H1 (cell line): ENCODE measurements at places on chromosomes 13 and 19.

GRCh38 chr19:50854636-50855410, at the start of gene KLK3:
KLK3 (plus strand) TSS chr19:50854915; CDS start chr19:50854956, 41 bp downstream.
- no peak for DNase-seq

DNA sequence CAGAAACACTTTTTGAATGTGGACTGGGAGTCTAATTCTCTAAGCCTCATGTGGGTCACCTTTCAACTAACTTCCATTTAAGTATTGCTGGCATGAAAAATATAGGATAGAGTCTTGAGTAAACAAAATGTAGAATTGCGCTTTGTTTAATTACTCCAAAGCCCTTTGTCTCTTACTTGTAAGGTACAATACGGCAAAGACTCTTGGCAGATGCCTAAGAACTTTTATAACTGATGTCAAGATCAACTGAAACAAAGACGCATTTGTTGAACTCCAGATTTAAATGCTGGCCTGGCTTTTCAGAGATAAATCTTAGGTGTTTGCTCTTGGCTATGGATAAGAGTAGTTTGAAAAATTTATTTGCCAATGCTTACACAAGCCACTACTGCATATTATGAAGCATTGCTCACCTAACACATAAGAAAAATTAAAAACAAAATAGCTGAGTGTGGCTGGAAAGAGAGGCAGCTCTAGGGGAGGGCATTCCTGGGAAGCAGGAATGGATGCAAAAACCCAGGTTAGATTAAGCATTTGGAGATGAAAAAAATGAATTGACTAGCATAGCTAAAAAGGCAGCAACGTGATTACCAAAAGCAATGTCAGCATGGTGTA, 107.3 kb upstream of the STARD13 start:
- no peak for DNase-seq

- DNase-seq = no peak
Observed at GRCh38 chr19:51220996-51221395, 3.9 kb upstream of the CD33 start.

- no peak for DNase-seq
Observed at GRCh38 chr13:27461940-27462584, 11.7 kb upstream of the MTIF3 start.

DNA sequence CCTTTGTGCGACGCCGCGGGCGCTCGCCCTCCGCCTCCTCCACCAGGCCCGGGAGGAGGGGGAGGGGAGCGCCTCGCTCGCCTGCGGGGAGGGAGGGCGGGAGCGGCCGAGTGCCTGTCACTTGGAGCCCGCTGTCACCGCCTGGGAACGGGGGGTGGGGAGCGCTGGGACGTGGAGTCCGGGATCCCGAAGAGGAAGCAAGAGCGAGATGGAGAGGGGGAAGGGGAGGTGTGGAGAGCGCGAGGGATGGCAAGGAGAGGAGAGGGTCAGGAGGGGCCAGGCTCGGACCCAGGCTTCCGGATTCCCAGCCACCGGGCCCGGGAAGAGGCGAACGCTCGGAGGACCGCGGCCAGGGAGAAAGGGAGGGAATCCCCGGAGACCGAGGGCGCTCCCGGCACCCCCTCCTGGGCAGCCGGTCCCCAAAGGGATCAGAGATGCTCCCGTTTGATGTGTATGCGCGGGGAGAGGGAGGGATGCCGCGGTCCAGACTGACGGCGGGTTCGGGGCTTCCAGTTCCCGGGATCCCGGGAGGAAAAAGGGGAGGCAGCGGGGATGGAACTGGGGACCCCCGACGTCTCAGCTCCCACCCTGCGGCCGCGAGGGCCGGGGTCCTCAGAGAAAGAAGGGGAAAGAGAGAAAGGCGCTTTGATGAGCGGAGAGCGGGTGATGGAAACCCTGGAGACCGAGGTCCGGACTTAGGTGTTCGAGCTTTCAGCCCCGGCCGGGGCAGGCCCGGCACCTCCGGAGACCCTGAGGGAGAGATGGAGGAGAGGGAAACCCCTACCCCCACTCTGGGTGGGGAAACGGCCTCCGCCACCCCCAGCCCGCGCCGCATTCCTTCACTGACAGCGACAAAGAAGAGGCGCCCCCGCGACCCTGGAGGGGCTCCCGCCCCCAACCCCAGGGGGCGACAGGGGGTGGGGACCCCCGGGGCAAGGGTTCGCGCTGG, 4.7 kb upstream of the DPF1 start:
- no peak for DNase-seq

DNA sequence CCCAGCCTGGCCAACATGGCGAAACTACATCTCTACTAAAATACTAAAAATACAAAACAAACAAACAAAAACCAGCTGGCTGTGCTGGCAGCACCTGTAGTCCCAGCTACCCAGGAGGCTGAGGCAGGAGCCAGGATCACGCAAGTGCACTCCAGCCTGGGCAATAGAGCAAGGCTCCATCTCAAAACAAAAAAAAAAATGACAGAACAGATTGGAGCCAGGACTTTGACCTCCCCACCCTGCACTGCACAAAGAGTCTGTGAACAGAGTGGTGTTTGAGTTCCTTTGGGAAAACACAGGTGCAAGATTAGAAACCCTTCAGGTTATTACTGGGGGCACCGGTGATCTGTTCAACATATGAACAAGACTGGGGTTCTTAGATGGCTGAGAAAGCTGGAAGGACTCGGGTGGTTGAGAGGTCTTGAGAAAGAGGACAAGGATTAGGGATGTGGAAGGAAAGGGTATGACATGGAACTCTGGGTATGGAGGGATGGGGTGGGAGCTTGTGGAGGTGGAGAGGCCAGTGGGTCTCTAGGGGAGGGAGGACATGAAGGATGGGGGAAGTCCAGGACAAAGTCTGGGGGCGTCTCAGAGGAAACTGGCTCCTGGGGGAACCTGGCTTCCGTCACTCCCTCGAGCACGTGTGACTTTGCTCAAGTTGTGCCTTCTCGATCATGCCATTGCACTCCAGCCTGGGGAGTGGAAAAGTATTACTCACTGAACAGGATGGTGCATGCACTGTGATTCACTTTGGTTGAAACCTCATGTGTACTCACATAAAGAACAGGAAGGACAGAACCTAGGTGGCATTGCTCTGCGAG, 25.9 kb downstream of the RCN3 start:
- DNase-seq = no peak

- DNase-seq = peak; percentile 39
Observed at GRCh38 chr19:45863840-45864628, at the start of gene FOXA3. FOXA3 (plus strand) TSS chr19:45864326; CDS start chr19:45864457, 131 bp downstream.

DNA sequence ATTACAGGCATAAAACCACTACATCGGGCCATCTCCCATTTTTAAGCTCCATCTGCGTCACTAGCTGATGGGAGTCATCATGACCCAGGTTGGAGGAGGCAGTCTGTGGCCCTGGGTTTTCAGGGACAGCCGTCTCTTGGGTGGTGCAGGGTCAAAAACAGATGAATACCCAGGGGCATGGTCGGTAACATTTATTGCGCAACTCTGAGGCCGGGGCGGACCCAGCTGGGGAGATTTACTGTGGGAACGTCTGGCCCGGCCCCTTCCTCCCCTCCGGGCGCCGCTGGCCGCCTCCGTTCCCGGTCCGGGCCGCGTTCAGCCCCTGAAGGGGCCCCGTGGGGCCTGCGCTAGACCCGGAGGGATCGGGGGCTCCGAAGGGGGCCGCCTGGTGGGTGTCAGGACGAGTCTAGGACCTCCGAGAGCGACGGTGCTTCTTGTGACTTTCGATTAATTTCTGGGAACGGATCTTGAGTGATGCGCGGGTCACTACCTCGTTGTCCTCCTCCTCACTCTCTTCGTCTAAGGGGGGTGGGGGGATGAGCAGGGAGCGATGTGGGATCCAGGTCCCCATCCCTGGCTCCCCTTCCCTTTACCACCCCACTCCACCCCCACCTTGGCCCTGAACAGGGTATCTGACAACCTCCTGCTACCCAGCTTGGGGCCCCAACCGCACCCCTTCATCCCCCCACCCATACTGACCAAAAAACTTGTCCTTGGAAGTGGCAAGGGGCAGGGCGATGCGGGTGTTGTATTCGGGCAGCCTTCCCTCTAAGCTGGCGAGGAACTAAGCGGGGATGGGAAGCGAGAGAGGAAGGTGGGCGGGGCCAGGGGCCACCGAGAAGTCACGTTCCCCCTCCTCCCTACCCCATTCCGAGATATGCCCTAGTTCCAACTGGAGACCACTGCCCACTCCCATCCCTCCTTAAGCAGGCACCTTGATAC, 1.6 kb upstream of the RGL3 start:
- no peak for DNase-seq

GRCh38 chr13:50613356-50613831, 230.1 kb downstream of the DLEU7 start:
- no peak for DNase-seq

- no peak for DNase-seq
Observed at GRCh38 chr13:73293913-73294523, 235.2 kb downstream of the KLF5 start.

- no peak for DNase-seq
Observed at GRCh38 chr19:493391-494170, 2.7 kb upstream of the MADCAM1 start.

GRCh38 chr13:43245374-43245964, 222.1 kb downstream of the DNAJC15 start:
- DNase-seq = no peak

DNA sequence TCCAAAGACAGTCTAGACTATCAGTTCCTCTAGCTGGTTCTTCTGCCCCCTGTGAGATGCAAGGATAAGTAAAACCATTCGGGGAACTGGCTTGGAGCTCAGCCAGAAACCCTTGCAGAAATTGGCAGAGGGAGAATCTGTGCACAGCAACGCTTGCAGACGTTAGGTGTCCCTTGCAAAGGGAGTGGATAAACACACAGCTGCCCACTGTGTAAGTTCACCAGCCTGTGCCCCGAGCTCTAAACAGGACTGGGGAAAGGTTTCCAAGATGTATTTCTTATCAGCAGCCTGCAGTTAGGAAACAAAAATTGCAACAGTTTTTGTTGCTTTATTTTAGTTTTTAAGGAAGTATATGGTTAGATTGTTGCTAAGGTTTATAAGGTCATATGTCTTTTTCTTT, 19.0 kb upstream of the ADGRE1 start:
- DNase-seq = no peak

DNA sequence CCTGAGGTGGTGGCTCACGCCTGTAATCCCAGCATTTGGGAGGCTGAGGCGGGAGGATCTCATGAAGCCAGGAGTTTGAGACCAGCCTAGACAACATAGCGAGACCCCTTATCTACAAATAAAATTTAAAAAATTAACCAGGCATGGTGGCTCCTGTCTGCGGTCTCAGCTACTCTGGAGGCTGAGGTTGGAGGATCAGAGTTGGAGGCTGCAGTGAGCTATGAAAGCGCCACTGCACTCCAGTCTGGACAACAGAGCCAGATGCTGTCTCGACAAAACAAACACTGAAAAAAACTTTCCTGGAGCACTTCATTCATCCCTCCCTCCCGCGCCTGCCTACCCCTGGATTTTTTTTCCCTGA, 665 bp upstream of the ATG4D start:
- DNase-seq = no peak

- no peak for DNase-seq
Observed at GRCh38 chr13:81551036-81551435, 1210.1 kb upstream of the SPRY2 start.

DNA sequence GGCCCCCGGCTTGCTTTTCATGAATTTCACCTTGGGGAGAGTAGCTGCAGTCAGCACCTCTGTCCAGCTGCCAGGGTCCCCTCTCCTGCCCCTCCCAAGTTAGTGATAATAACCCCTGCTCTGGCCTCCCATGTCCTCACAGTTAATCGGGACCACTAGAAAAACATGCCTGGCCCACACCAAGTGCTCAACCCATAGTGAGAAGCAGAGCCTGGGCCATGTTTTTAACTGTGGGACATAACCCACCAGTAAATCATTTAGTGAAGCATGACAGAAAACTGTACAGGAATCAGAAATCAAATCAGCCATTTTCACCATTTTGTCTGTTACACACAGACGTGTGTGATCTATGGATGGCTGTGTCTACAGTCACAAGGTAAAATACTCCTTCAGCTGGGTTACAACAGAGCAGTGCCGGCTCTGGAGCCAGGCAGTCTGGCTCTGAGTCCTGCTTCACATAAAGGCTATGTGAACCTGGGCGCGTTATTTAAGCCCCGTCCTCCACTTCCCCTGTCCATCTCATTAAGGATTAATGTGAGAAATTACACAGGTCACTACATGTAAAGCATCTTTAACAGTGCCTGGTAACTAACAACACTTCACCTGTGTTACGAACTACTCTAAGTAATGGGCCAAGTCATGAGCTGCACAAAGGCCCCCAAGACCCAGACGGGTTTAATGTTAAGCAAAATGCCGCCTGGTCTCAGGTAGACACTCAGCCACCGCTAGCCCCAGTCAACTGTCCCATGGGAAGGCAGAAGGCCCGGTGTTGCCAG, 7.6 kb upstream of the ECH1 start:
- no peak for DNase-seq

DNA sequence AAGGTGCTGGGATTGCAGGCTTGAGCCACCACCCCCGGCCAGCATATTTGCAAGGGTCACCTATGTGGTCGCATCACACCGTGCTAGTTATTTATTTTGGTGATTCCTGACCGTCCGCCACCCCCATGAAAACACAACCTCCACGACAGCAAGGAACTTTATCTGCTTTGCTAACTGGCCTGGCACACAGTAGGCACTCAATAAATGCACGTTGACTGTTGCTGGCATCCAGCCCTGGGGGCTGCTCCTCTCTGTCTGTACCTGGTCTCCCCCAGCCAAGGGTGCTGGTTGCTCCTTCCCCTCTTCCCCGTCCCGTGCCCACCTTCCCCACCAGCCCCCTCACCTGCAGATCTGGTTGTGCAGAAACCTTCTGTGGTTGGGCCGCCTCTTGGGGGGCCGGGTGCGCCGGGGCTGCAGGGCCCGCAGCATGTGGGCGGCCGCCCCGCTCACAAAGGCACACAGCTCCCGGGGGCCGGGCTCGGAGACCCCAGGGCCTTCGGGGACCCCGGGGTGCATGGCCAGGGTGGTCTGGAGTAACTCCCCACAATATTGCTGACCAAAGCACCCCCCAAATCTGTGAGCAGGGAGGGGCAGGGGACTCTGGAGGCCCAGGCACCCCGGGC, 401 bp downstream of the C19orf85 start:
- DNase-seq = no peak

GRCh38 chr19:3868770-3869456, at the start of gene ZFR2:
ZFR2 (minus strand) TSS chr19:3869038; CDS start chr19:3869017, 21 bp downstream.
- peak; percentile 91 for DNase-seq

DNA sequence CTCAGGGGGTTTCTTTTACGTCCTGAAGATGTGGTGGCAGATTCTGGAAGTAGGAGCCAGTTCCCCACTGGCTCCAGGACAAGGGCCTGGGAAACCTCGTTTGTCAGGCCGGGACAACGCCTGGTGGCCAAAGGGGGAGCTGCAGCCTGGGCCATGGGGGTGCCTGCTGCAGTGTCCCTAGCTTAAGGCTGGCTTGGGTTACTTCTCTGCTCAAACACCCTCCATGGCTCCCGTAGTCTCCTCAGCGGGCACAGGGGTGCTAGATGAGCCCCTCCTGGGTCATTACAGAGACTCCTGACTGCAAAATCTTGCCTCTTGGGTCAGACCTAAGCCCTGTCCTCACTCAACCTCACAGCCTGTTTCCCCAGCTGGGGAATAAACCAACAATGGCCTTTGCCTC, 14.7 kb downstream of the CILP2 start:
- DNase-seq = no peak
